Stimulated activated CD4-positive, alpha-beta T cell treated with anti-CD3 and anti-CD28 coated beads, Interleukin-15, amount 100 ng/mL, for 1 hour (primary cell): ENCODE measurements at places on chromosomes 5 and 9.

GRCh38 chr9:114629563-114630090 is 18.5 kb downstream of the TMEM268 start:
- DNase-seq, result no peak

GRCh38 chr5:145697251-145697990 is 137.7 kb downstream of the PRELID2 start:
- no peak for DNase-seq

GRCh38 chr5:73692166-73692640 is 66.2 kb downstream of the ARHGEF28 start:
- DNase-seq, result no peak

DNA sequence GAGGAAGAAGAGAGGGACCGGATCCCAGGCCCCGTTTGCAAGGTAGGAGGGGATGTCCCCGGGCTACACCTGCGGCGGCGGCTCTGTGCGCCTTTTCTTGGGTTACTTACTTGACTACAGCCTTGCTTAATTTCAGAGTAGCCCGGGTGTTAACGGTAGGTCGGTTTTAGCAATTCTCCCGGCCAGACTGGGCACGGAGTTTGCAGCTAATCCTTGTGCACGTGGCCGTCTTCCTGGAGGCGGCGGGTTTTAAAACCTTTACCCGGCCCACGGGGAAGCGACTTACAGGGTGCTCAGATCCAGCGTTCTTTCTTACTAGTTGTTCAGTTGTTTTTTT is 313 bp downstream of the BRIX1 start:
- no peak for DNase-seq

DNA sequence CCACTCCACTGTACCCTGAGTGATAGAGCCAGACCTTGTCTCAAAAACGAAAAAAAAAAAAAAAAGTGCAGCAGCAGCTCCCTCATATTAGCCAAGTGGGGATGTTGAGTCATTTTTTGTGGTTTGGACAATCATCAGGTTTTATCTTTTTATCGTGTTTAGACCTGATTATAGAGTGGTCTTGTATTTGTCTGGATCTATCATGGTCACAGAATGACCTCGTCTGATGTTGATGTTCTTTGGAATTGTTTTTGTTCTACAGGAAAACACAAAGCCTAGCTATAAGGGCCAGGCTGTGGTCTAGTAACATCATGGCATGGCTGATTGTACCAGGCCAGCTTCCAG is 1.6 kb upstream of the FBXW11 start:
- DNase-seq, result no peak

DNA sequence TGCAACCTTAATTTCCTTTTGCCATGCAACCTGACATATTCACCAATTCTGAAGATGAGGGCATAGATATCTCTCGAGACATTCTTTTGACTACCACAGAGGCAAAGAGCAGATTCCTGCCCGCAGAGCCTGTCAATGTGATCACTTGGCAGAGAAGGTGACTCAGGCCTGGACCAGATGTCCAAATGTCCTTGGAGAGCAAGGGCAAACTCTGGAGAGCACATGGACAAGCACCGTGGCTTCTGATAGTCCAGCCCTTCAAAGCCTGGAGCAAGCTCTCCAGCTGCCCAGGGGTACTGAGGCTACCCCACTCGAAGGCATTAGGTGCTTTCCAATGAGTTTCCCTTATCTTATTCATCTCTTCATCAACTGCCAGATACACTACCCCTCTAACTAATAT is 50.4 kb upstream of the ALDH1B1 start:
- no peak for DNase-seq

- DNase-seq, result no peak
Observed at GRCh38 chr5:151587796-151588555, 3.2 kb downstream of the FAT2 start.

- no peak for DNase-seq
Observed at GRCh38 chr5:102231693-102232619, 64.1 kb downstream of the SLCO4C1 start.

DNA sequence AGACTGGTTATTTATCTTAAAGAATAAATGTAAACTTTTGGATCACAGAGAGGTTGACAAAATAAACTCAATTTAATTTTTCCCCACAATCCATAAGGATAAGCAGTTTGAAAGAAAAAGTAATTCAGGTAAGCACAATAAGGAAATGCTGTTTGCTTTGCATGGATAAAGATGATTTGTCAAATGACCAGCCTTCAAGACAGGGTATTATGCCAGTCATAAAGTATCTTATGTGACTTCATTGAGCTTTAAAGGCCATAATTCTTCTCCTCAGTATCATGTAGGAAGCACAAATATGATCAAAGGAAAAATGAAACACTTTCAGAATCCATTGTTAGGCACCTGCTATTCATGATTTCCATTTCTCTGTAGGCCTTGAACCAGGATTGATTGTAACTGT is 180.7 kb upstream of the PPP1R2B start:
- no peak for DNase-seq

- no peak for DNase-seq
Observed at GRCh38 chr9:116198344-116198743, 44.8 kb downstream of the PAPPA start.

DNA sequence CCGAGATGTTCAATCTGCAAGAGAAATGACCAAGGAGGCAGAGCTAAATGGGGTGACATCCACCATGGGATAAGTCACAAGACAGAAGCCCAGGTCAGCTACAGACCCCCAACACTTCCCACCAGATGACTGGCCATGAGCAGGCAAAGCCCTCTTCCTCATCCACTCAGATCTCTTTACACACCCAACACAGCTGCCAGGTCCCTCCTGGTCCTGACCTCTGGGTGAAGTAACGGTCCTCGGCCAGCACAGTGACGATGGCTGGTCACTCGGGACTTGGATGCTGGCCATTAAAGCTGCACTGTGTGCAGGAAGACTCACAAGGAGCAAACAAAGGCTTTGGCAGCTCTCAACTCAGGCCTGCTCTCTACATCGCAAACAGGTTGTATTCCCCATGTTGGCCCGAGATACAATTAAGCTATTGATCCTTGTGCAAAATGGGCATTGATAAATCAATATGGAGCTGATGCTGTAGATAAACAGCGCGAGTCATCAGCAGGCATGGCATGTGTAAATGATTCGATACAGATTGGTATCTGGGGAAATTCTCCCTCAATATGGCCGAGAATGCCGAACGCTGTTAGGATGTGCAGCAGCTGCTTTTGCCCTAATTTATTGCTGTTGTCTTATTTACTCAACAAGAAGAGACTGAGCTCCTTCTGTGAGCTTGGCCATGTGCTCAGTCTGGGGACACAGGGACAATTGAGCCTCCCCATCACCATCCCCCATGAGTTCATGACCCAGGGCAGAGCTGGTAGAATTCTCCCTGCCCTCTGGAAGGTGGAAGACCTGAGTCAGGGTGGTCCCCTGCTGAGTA is 98.7 kb downstream of the C5orf15 start:
- DNase-seq, result no peak

GRCh38 chr5:149810856-149811255 is 80.7 kb downstream of the PPARGC1B start:
- no peak for DNase-seq

DNA sequence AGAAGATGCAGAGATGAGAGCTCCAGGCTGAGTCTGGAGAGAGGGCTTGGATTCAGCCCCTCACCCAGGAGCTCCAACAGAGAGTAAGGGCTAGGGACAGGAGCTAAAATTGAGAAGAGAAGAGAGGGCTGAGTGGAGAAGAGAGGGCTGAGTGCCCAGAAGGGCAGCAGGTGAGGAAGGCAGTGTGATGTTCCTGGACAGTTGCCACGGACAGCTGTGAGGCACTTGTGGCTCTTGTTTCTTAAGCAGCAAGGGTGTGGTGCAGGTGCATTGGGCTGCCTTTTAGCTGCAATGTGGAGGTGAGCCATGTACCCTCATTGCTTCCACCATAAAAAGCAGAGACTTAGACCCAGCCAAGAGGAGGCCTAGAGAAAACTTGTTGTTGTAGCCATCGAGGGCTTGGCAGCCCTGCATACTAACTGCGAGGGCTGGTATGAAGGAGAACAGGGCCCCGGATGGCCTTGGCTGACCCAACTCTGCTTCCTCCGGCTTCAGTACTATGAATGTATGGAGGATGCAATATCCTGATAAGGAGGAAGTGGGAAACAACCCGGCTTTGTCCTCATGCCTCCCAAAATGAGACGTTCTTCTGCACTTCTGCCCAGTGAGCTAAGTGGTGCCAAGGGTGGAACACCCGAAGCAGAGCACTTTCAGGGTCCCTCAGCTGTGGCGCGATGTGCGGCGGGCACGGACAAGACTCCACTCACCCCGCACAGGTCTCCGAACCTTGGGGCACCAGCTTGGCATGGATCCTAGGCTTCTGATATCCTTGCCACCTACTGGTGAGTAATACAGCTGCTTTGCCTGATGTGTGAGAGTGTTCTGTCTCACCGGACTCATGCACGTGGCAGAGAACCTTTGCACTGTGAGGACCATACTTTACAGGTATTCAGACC is 65.2 kb downstream of the LRRC70 start:
- no peak for DNase-seq

GRCh38 chr5:149006426-149006825 is 56.4 kb downstream of the SH3TC2 start:
- DNase-seq, result no peak
